ENCODE measurements at places on chromosomes 4 and X.

DNA sequence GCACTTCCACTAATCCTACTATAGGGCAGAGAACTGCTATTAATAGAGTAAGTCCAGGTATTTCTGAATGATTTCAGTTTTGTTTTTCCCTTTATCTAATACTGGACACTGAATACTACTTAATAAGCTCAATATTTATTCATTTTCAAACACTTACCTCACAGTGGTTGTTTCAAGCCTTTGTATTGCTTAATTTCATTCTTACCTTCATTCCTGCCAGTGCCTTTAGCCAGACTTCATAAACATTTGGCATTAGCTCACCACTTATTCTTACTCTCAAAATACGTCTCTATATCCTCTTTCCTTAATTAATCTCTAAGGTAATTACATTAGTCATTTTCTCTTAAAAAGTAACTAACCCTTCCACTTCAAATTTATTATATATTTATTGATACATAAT is 18.8 kb upstream of the CORIN start:
- DNase-seq = no peak

DNA sequence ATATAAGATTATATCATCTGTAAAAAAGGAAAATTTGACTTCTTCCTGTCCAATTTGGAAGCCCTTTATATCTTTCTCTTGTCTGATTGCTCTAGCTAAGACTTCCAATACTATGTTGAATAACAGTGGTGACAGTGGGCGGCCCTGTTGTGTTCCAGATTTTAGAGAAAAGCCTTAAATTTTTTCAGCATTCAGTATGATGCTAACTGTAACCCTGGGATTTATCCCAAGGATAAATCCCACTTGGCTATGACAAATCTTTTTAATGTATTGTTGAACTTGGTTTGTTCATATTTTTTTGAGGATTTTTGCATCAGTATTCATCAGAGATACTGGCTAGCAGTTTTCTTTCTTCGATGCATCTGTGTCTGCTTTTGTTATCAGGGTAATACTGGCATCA is 217.2 kb upstream of the ARSJ start:
- no peak for DNase-seq

DNA sequence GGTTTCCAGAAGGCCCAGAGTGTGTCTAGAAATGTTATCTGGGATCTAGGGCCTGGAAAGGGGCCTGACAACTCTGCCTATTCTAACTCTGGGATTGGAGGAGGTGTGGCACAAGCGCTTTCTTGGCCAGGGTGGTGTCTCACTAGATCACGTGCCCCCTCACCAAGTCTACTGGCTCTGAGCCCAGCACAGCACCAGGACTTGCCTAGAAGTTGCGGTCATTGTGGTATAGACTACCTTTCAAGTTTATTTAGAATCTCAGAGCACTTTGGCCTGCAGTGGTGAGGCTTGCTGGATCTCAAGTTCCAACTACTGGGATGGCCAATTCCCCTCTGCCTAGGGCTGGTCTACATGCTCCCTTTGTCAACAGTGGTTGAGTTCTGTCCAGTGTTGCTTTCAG is 223.3 kb upstream of the MAGEB2 start:
- DNase-seq = no peak

DNA sequence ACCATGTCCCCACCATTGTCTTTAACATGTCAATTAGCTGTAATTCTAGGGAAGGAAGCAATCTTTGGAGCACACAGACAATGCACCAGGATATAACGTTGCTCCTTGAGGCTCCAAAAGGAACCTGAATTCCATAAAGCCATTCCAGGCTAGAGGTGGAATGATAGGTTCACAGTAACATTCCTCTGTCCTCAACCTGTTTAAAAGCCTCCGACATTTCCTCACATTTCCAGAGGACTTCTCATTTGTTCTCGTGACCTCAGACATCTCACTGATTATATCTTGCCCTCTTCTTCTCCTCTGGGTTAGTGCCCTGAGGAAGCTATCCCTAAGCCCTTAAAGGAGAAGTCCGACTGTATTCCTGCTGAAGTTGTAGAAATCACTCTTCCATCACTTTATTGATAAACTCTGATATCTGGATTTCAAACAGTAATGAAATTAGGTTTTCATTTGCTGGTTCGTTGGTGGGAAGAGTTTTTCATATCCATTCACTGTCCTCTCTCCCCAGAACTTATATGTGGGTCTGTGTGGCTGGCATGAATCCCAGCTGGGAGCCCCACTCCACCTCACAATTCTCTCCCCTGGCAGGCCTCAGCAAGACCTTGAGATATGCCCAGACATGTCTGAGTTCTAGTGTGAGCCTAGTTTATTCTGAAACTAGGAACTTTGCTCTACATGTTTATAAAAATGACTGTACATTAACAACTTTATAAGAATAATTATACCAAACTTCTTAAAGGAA is 44.2 kb upstream of the PRSS12 start:
- DNase-seq = no peak

DNA sequence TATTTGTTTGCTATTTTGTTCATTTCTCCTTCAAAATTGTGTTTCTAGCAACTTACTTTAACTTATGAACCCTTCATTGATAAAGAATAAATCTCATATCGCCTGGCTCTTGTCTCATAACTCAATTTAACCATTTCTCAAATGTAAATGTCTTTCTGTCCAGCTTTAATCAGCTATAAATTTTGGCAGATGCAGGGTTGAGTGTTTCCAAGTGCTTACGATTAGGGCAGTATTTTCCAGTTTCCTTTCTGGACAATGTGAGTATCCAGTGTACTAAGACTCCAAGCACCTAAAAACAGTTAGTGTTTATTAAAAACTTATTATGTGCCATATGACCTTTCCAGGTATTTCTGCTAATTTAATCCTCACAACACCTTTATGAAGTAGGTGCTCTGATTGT is 218.6 kb upstream of the GK2 start:
- no peak for DNase-seq

DNA sequence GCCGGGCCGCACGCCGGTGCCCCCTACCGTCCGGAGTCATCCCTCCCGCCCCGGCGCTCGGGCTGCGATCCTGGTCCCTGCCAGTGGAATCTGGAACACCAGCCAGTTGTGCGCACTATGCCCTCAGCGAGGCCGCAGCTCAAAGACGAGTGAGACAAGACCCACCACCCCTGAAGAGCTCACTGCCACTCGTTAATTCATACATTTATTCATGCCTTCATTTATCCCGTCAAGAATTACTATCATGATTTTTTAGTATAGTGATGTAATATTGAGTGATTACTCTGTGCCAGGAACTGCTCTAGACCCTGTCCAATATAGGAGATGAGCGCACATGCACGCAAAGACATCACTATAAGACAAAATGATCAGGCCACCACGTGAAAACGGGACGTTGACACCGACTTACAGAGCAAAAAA is 247 bp upstream of the PPA2 start:
- DNase-seq = no peak

DNA sequence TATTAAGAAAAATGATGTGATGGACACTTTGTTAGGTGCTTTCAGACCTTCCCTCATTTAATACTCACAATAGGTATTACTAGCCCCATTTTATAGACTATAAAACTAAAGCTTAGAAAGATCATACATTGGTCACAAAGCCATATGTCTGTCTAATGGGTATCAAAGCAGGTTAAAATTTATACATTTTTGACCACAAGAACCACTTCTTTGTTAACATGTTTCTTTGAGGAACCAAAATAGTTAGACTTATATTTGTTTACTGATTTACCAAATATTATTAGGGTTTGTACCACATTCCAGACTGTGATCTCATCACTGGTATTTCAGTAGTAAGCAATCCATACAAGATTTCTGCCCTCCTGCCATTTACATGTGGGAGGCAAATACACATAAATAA is 363.3 kb downstream of the NAF1 start:
- DNase-seq = no peak

- DNase-seq = no peak
Observed at GRCh38 chr4:147734496-147734895, 2.6 kb downstream of the ARHGAP10 start.

DNA sequence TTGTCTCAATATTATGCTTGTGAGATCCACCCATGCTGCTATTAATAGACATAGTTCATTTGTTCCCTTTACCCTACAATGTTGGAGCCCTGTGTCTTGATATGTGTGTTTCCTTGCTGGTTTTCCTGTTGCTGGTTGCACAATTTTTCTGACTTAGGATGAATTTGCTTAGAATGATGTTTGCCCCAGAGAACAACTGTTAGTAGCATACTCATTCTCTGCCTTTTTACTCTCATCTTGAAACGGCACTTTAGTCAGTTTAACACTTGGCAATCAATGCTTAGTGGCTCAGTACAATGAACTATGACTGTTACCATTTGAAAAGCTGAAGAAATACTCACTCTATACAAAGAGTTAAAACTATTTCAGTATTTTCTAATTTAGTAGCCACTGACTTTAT is 158.8 kb upstream of the NDST4 start:
- no peak for DNase-seq

GRCh38 chr4:1515763-1516162 is 109.5 kb upstream of the NKX1-1 start:
- DNase-seq = no peak

DNA sequence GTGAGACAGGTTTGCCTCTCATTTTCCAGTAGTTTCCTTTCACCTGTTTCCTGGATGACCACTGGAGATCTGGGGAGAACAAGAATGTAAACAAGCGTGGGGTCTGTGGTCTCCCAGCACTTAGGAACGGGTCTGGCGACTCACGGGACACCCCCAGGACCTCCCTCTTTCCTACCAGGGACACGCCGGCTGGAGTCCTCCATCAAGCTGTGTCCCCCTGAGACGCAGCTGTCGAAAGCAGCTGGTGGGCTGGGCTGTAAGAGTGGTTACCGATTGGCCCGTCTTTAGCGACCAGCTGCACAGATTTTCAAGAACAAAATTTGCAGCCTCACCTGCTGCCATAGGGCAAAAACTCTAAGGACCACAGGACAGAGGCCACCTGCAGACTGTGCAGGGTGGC is 11.9 kb downstream of the LRPAP1 start:
- no peak for DNase-seq

GRCh38 chr4:112284166-112284565 is 1.5 kb downstream of the TIFA start:
- no peak for DNase-seq

GRCh38 chr4:1495416-1496115 is 89.3 kb upstream of the NKX1-1 start:
- DNase-seq = no peak

DNA sequence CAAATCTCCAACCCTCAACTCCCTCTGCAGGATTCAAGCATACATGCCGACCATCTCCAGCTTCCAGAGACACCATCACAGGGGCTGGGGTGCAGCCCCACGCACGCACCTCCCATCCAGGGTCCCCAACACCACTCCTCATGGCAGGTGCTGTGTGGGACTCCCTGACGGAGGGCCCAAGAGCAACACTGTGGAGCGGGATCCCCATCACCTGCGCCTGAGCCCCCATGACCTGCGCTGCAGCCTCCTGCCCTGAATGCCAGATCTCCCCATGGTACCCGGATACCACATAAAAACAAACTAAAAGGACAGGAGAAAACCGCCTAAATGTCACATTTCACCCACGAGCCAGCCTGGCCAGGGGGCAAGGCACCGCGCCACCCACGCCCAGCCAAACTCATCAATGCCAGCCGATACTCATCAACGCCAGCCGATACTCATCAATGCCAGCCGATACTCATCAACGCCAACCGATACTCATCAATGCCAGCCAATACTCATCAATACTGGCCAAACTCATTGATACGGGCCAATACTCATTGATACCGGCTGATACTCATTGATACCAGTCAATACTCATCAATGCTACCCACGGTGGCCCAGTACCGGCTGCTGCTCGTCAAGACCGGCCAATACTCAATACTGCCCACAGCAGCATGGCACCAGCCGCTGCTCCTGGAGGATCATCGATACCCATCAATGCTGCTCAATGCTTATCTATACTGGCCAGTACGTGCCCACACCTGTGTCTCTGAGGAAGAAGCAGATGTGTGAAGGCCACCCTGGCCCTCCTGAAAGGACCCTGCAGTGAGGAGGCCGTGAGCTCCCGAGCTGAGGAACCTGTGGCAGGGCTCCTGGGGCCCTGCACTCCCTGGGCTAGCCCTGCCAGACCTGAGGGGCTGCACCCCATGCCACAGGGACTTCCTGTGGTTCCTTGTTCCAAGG is 6.2 kb downstream of the CTBP1 start:
- DNase-seq = no peak
